ENCODE measurements at places on chromosomes 16 and 17.

DNA sequence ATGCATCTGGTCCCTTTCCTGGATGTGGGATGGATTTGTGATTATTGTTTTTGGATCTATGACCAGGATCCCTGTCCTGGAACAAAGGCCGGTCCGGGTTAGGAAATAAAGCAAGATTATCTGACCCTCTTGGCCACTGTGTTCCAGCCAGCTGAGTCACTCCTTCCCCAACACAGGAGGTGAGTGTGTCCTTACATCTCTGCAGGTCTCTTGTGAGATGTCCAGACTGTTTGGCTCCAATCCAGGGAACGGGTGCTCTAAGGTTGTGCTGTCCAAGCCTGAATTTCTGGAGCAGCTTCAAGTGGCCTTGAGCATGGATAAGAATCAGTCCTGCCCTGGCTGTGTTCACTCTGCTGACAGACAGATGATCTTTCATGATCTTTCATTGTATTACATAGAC lies 136.5 kb upstream of the CCL2 start:
- no peak for DNase-seq

- no peak for DNase-seq
These were observed 224.9 kb downstream of the PRKCA start for GRCh38 chr17:66527335-66527734.

GRCh38 chr17:55584861-55585260 lies 73.6 kb upstream of the SMIM36 start:
- DNase-seq, result no peak

DNA sequence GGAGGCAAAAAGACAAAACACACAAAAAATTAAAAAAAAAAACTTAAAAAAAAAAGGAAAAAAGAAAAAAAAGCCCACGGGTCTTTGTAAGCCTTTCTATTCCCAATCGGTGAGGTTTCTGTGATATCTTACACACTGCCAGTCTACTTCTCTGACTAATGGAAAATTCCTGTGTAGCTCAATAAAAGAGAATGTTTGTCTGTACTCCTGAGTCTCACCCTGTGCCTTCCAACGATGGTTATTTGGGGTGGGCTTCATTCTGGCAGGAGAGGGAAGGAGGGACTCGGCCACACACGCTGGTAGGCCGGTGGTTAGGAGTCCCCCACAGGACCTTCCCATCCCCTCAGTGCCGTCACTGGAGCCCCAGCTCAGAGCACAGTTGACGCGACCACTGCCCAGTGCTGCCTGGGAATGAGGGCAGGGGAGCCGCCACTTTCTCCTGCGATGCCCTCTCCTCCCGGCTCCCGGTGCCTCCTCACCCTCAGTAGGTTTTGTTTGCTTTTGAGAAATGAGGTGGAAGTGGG lies 68.0 kb downstream of the AMFR start:
- DNase-seq, result no peak

GRCh38 chr16:81280393-81280792 lies 34.4 kb upstream of the GAN start:
- no peak for DNase-seq

DNA sequence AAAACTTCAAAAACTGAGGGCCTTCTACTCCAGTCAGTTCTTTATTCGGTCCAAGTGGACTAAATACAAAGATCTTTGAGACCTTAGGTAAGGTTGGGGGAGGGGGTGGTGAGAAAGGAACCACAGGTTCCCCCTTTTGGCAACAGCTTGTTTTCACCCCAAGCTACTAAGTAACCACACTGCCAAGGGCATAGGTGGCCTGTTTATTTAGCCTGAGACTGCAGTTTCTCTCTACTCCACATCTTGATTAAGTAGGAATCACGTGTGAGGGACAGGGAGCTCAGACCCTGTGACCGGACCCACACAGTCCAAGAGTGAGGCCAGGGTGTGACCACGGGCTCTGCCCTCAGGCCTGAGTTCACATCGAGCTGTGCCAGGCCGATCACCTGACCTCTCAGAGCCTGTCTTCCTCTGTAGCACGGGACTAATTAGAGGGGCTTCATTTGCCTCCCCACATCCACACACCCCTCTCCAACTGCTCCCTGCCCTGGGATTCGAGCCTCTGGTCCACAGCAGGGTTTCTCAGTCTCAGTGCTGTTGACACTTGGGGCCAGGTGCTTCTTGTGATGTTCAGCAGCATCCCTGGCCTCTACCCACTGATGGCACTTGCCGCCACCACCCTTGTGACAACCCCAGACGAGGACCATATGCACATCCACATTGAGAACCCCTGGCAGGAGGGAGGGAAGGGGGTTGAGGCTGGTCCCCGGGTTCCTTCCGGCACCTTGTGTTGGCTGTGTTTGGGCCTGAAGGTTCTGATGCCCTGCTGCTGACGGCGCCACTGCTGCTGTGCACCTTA lies 17.8 kb downstream of the ST6GALNAC2 start:
- DNase-seq, result no peak

DNA sequence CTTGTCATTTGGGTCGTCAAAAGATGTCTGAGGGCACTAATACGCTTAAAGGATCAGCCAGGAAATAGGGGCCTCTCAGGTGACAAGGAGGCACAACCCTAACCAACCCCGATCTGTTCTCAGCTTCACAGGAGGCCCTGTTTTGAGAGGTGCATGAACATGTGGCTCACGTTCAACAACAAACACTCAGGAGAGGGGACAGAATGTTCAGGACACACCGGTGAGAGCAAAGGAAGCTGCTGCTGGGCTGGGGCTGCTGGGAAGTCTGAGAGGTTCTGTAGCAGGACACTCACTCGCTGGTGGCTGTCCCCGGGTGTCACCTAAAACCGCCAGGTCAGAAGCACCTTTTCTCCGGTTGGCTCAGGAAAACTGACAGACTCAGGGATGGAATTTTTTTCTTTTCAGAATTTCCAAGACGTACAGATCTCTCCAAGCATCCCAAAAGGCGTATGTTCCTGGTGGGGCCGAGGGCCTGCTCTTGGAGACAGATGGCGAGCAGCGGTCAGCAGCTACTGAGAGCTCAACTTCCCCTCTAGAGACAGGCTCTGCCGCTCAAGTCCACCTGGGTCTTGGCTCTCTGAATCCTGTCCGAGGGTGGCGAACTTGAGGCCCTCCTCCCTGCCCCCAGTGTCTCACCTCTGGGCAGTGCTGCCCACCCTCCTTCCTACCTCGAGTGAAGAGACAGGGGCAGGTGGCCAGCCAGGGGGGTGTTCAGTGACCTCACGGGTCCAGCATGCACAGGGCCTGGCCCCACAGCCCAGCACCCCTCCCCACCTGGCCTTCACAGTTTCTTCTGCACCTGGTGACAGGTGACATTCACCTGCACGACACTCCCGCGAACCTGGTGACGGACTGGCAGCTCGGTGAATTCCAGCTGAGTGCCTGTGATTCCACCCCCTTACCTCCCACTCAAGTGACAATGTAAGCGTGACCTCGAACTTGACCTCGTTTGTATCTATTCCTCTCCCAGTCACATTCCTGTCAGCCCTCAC lies 22.9 kb downstream of the CLUH start:
- DNase-seq, result no peak

DNA sequence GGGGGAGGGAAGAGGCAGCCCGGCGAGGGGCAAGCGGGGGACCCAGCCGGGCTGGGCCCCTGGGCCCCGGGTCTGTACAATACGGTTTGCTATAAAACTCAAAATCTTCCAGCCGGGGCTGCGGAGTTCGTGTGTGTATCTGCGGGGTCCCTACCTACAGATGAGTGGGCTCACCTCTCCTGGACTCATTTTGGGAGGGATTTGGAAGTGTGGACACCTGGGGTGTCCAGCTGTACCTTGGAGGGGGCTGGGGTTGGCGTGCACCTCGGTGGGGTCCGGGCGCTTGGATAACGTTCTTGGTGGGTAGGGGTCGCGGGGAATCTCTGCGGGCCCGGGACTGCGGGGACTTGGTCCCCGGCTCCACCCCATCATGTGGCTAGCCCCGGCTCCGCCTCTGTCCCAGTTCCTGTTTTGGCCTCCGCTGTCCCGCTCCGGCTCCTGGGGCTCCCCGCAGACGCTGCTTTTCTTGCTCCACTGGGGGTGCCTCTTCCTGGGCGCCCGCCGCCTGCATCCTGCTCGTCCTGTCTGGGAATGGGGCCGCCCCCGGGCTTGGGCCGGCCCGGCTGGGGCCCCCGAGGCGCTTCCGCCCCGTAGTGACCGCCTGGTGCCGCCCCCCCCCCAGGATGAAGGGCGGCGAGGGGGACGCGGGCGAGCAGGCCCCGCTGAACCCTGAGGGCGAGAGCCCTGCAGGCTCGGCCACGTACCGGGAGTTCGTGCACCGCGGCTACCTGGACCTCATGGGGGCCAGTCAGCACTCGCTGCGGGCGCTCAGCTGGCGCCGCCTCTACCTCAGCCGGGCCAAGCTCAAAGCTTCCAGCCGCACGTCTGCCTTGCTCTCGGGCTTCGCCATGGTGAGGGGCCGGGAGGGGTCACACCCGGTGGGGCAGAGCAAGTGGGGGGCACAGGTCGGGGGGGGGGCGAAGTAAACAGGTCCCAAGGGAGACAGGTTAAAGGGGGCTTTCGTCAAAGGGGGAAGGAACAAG lies at the start of gene ORAI3:
ORAI3 (plus strand) TSS at position 402 of the 983 bp plus-strand sequence; CDS start at position 624, 222 bp downstream.
- peak; percentile 73 for DNase-seq

DNA sequence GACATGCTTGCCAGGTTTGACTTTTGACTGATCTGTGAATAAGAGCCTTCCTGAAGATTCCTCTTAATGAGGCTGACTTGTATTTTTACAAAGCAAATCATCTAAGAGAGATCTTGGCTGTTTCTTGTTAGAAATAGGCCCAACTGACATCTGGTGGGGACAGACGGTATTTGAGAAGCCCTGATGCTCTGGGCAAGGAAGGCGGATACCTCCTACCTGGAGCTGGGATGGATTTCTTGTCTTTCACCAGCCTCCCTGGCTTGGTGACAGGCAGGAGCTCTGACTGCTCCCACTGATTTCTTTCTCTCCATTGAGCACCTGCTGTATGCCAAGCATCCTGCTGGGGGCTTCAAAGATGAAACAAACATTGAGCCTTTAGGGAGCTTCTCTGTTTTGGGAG lies 40.4 kb downstream of the AKAP1 start:
- no peak for DNase-seq

DNA sequence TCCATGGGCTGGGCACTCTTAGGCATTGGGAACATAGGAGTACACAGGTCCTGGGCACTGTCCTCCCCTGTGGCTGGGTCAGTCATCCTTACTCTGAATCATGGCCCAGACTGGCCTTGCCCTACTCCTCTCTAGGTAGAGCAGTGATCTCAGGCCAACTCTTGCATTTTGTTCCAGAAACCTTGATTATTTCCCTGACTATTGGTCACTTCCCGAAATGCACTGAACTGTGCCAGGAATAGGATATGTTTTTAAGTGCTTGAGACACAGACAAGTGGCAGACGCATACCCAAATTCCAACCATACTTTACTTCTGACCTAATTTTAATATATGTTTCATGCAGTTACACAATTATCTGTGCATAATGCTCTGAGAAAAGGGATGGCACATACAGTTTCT lies 10.3 kb downstream of the KRABD2 start:
- DNase-seq, result no peak

DNA sequence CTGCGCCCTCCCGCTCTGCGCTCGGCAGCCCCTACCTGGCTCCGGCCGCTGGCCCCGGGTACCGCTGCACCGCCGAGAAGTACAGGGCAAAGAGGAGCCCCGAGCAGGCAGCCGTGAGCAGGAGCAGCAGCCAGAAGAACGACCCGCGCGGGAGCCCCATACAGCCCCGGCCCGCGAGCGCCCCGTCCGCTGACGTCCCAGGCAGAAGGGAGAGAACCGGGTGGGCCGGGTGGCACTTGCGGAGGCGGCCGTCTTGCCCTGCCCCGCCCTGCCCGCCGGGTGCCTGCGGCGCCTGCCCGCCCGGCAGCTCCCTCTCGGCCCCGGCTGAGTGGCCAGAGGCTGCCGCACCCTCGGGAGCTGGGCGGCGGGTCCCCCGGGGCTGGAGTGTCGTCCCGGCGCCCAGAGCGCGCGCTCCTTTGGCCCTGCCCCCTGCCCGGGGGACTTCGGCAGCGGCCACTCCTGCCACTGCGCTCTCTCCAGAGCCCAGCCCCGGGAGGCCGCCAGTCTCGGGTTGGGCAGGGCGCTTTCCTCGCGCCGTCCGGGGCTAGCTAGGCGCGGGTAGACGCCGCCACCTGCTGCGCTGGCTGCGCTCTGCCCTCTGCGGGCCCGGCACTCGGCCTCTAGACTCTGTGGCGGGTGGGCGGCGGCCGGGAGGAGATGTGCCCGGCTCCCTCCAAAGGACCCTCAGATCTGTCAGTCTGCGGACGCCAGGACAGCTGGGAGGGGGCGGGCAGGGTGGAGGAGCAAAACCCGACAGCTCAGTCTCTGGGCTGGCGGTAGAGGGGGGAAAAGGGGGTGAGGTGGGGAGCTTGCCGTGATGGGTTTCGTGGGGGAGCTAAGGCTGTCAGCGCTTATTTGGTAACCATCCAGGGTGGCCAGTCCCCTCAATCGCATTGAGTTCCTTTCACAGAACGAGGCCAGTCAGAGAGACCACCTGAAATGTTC lies at the start of gene ST6GALNAC2:
ST6GALNAC2 (minus strand) TSS at position 212 of the 945 bp plus-strand sequence; CDS start at position 160, 52 bp downstream.
- peak; percentile 48 for DNase-seq

DNA sequence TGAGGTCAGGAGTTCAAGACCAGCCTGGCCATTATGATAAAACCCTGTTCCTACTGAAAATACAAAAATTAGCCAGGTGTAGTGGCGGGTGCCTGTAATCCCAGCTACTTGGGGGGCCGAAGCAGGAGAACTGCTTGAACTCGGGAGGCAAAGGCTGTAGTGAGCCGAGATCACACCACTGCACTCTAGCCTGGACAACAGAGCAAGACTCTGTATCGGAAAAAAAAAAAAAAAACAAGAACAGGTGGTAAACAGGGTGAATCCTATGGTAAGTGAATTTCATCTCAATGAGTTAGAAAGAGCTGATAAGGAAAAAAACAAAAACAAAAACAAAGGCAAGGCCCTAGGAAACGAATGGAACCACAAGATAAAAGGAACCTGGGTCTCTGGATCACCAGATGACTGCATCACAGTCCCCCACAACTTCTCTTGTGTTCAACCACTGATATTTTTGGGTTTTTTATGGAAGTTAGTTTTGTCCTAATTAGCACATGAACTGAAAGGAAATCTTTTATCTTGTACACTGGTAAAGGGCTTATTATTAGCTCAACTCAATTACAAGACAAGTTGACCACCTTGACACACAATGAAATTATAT lies 21.0 kb downstream of the GLG1 start:
- no peak for DNase-seq
